ENCODE measurements at places on chromosomes 1 and 21. TPM values are rescaled to one million over a fixed set of nuclear protein-coding genes. Genes with fewer than 3 reads are reported as not detected.

DNA sequence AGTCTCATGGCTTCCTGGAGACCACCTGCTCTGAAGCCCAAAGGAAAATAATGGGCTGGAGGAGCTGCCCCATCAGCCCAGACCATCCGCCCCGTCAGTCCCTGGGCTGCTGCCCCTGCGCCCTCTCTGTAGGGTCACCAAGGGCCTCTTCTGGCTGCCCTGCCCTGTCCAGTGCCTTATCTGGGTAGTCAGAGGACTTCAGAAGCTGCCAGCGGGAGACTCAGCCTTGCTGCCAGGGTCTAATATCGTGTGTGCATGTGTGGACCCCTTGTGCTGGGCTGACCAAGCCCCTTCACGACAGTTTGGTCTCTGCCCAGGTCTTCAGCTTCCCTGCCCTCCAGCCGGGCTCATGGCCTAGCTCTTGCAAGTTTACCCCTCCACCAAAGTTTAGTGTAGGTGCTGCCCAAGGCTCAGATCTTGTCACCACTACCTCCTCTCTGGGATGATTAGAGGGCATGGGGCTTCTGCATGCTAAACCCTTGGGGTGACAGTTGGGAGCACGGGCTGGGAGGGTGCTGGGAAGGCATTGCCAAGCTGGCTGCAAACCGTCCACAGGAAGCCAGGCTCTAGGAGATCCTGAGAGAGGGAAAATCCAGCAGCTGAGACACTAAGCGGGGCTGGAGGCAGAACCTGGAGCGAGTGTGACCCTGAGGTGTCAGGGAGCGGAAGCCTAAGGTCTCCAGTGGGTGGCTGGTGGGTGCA, 20.6 kb downstream of the NENF start:
- no peak for DNase-seq

- no peak for DNase-seq
Measured at GRCh38 chr1:196773713-196774112, 927 bp upstream of the CFHR3 start.

DNA sequence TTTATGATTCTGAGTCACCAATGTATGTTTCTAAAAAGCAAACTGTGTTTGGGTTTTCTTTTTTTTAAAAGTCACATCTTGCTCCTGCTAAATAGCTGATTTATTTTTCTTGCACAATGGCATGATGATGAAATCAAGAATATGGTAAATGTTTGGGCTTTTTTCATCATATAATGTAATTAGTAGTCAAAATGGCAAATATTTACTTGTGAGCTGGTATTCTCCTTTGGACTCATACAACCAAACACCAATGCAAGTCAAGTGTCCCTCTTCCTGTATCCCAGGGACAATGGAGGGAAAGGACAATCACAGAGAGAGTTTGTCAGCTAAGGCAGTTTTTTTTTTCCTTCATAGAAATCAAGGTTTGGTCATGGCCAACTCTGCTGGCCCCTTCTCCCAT, 94.6 kb upstream of the RALGPS2 start:
- no peak for DNase-seq

GRCh38 chr1:151326619-151327222, 495 bp downstream of the PI4KB start:
- peak; percentile 52 for DNase-seq

- DNase-seq = peak; percentile 67
Measured at GRCh38 chr1:235415008-235415904, 48.0 kb downstream of the TBCE start.

DNA sequence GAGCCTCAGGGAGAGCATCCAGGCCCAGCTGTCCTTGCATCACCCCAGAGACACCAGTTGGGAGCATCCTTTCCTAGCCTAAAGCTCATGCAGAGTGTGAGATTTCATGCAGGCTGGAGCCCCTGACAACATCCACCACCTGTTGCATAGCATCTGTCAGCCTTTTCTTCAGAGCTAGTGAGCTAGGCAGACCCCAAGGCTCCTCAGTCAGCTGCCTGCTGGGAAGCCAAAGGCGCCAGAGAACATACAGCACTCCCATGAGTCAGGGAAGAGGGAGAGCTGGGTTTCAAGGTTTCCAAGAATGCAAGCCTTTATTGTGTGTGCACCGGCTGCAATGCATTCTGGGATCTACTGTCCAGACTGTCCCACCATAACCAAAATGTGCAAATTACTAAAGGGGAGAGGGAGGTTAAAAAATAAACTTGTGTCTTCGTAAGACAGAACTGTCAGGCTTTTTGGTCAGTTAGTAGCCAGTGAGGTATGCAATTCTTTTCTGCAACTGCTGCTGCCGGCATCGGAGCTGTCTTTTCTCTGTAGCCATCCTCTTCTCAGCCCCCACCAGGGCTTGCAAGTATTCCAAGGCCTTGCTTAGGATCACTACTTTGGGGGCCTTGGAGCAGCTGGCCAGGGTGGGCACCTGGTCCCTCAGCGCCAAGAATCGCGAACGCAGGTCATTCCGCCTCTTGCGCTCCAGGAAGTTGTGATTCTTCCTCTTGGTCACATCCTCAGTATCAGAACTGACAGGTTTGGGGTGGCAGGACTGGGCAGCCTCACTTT, 4.6 kb downstream of the MYCL start:
- no peak for DNase-seq

DNA sequence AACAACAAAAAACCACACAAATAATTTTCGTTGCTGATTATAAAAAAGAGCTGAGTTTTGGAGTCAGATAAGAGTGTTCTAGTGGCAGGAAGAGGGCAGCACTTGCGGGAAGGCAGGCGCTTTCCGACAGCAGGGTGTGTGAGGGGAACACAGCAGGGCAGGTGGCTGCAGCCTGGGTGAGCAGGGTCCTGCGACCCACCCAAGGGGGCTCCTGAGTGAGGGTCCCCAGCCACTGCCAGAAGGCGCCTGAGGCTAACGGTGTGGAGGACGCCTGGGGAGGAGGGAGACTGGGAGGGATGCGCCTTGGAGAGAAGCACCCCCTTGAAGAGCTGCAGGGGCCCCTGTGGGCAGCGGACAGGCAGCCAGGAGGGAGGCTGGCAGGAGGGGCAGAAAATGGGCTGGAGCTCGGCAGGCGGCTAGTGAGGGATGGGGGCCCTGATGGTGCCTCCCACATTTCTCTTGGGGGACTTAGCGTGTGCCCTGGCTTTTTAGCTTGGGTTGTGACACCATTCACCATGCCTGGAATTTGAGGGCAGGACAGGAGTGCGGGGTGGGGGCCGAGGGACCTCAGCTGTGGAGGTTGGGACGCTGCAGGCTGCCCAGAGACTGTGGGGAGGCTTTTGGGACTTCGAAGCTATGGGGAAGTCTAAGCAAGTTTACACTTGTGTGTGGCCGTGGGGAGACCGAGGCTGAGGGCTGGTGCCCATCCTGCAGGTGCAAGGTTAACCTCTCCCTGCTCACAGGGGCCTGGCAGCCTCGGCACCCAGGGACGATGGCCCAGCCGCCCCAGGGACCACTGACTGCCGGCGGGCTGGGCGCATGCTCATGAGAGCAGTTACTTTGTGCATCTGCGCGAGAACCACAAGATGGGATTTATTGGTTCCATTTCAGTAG, 111.4 kb downstream of the SIK1 start:
- DNase-seq = no peak

- DNase-seq = no peak
Measured at GRCh38 chr21:44994047-44994694, 54.3 kb downstream of the SLX9 start.

DNA sequence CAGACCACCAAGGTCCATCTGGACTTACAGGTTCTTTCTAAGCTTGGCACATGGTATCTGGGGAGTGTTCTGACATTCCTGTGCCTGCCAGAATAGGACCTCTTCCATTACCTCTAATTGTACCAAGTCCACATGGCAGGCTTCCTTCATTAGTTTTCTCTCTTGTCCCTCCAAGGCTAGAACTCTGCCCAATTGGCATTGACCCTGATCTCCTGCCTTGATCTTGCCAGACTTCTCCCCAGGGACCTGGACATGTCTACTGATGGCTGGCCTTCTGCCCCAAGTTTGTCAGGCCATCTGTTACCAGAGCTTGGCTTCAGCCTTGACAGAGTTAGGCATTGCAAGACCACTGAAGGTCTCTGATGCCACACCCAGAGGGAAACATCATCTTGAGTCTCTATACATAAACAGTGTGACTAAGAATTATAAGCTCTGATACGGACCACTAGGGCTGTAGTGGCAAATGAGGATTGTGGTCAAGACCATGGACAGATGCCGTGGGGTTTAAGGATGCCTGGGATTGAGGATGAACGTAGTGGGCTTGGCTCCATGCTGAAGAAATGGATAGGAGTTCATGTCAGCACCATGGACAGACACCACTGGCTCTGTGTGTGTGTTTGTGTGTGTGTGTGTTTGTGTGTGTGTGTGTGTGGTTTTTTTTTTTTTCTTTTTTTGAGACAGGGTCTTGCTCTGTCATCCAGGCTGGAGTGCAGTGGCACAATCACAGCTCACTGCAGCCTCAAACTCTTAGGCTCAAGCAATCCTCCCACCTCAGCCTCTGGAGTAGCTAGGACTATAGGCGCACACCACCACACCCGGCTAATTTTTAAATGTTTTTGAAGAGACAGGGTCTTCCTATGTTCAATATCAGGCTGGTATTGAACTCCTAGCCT, 19.5 kb upstream of the PSMB2 start:
- DNase-seq = no peak

DNA sequence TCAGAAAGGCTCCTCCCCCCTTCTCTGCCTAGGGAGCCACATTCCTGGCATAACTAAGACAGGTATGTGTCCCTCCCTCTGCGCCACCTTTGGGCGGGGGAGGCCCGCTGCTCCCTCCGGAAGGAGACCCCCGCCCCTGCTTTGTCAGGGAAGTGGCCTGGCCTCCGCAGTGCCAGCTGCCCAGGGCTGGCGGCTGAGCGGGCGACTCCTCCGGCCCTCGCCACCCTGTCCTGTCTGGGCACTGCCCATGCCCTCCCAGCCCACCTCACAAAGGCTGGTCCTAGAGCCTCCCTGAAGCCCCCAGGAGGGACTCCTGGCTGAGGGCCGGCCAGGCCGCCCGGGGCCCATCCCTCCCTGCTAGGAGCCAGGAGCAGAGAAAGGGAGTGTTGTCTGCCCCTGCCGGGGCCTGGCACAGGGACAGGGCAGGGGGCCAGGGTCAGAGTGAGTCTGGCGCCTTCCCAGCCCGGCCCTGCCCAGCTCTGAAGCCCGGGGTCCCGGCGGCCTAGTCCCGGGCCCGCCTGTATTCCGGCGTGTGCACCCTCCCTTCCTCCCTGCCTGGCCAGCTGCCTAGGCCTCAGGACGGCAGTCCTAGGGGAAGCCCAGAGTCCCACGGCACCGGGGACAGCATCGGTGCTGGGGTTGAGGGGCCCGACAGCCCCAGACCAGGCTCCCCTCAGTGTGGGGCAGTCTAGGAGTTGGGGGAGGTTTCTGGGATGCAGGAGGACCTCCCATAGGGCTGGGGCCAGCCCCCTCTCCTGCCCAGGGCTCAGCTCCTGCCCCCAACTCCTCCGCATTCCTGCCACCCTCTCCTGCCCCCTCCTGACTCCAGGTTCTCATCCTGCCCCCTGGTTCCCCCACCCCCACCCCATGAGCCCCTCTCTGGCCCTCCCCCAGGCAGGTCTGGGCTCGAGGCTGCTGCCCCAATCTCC, 5.1 kb downstream of the AGRN start:
- peak; percentile 77 for DNase-seq

DNA sequence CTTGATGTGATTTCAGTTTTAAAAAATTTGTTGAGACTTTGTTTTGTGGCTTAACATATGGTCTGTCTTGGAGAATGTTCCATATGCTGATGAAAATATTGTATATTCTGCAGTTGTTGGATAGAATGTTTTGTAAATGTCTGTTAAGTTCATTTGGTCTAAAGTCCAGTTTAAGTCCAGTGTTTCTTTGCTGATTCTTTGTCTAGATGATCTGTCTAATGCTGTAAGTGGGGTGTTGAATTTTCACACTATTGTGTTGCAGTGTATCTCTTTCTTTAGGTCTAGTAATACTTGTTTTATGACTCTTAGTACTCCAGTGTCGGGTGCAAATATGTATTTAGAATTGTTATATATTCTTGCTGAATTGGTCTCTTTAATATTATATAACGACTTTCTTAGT, 10.9 kb upstream of the MPC2 start:
- no peak for DNase-seq

DNA sequence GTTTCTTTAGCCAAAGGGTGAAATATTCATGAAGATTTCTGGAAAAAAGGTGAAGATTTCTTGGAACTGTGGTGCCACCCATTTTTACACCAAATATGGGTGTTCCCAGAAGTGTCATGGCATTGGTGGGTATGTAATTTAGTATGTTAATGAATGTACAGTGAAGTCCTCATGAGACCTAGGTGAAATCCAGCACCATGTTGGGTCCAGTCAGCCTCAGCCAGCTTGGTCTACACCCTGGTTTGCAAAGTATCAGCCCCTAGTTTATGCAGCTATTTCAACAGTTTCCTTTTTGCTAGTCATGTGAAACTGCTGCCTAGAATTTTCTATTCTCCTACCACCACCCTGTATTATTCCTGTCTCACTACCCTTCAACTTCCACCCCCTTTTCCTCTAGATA, 63.1 kb upstream of the CXADR start:
- no peak for DNase-seq

DNA sequence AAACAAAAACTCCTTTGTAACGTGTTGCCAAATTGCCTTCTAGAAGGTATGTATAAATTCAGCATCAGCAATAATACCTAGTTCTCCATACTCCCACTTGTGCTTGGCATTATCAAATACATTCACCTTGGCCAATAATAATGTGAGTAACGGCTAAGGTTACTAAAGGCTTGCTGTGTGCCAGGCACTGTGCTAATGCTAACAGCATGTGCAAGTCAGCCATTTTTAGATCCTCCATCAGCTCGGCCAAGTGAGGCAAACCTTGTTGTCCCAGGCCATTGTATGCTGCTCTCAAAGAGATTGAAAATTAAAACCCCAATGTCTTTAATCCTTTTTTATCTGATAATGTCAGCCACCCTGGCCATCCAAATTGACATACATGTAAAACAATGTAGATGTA, 48.1 kb downstream of the STYXL2 start:
- DNase-seq = no peak

AQP10 gene
- not detected for total RNA-seq

PLEKHN1 gene
- total RNA-seq = 25.6 TPM

BCAN gene
- not detected for total RNA-seq

SPRR1B gene
- not detected for total RNA-seq

LORICRIN gene
- not detected for total RNA-seq

CRYBG2 gene
- total RNA-seq = 11.8 TPM

GJB3 gene
- 24.8 TPM for total RNA-seq

F5 gene
- total RNA-seq = not detected
